ENCODE measurements at places on chromosomes 7 and 10.
A peak's percentile ranks its signal among the peaks of the same experiment; 100 is the strongest.

GRCh38 chr10:13502380-13502779 lies 26.4 kb downstream of the BEND7 start:
- no peak for DNase-seq

DNA sequence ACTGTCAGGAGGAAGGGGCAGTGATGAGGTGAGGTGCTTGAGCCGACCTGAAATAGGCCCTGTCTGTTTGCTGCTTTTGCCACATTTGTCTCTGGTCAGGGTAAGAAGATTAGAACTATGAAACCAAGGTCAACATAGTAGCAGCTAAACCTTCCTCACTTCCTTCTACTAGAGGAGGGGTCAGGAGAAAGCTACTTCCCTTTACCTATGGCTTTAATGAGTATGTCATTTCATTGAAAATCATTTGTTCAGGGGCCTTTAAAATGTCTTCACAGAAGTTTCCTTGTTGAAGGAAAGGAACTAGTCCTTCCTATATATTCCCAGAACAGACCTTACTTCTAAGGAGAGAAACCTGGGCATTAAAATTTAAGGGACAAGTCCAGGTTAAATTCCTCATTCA lies 19.0 kb downstream of the HYAL4 start:
- DNase-seq: no peak

- DNase-seq: no peak
These were observed 20.4 kb downstream of the DNAJB12 start for GRCh38 chr10:72334196-72334824.

DNA sequence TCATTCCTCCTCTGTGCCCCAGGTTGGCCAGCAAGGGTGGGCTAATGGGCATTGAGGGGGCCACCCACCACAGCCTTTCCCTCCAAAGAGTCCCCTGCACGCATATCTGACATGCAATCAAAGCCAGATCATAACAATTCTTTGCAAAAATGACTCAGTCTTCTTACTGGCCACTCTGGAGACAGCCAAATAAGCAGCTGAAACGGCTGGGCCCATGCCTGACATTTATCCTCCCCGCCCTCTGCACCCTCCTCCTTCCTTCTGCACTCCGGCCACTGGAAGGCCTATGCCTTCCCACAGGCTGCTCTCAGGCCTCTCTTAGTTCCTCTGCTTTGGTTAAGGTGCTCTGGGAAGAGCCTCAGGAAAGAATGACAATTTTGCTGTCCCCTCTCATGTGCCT lies 29.2 kb upstream of the NPFFR1 start:
- DNase-seq: no peak

DNA sequence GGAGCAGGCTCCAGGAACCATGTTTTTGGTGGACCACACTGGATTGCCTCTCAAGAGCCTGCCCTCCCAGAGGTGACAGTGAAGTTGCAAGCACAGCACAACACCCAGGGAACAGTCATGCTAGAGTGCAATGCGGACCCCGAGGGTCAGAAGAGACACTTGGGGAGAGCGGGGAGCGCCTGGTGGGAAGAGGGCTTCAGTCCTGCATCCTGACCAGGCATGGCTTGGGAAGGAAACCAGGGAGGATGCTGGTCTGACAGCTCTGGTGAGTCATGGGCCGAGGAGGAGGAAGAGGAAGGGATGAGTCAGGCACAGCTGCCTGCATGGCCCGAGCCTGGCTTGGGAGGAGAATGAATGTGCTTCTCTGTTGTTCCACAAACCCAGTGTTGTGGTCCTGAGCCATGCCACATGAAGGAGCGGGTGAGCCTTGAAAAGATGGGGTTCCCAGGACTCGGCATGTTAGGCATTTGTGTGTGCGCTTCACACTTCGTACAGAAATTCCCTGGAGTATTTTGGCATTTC lies 29.5 kb upstream of the ANKRD2 start:
- peak; percentile 85 for DNase-seq

DNA sequence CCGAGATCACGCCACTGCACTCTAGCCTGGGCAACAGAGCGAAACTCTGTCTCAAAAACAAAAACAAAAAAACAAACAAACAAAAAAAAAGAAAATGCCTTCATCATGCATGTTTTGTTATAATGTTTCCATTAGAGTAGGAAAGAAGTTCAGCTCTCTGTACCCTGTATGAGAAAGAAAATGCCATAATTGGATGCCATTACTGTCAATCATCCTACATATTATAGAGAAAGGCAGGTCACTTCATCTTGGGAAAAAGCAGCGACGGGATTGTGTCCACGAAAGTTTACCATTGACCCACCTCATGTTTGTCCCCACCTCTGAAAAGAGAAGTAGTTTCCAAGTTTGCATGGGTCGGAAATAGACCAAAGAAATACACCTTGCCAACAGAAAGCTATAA lies 33.8 kb downstream of the SEC61G start:
- DNase-seq: no peak

DNA sequence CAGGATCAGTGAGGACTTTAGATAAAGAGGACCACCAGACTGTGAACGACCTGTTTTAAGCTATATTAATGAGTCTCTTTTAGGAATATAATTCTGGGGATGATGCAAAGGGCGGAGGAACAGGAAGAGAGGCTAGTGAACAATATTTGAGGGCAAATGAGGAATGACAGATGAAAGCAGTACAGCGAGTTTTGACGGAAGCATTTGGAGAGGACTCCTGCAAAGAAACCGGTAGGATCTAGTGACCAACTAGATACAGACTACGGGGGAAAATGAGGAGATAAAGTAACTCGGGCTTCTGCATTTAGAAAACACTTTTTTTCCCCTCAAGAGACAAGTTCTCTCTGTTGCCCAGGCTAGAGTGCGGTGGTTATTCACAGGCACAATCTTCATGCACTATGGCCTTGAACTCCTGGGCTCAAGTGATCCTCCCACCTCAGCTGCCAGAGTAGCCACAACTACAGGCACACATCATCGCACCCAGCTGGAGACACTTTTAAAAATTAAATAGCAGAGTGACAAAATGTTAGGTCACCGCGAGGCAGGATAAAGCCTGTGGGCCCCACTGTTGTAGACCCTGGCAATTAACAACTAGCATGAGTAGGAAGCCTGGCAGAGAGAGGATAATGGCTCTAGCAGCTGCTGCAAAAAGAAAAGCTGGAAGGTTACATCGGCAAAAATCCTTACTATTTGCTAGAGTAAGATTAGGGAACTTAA lies 143.2 kb downstream of the SRPK2 start:
- no peak for DNase-seq

DNA sequence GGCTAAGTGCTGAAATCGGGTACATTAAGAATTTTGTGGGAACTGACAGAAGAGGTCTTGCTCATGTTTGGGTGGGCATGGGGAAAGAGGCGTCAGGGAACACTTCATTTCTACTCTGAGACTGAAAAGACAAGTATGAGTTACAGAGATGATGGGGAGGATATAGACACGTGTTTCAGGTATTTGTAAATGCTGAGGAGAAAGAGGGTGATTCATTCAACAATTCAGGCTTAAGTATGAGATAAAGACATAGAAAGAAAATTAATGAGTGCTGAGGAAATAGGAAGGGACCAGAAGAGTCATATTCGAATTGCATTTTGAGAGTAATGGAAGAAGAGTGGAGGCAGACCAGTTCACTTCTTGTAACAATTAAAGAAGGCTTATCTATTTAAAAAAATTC lies 143.6 kb downstream of the HBP1 start:
- no peak for DNase-seq

DNA sequence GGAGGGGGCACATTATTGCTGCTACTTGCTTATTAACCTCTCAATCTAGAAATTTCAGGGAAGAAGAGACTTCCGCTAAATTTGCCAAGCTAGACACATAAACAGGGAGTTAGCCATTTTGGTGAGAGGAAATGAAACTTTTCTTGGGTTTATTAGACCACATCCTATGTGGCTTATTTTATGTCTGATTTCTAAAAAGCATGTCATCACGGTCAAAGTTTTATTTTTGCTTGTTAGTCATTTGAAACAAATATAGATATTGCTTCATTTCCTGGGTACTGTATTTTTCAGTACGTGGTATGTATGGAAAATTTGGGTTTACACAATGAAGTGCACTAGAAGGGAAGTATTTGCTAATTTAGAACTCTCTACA lies 144.1 kb downstream of the TCF7L2 start:
- no peak for DNase-seq

DNA sequence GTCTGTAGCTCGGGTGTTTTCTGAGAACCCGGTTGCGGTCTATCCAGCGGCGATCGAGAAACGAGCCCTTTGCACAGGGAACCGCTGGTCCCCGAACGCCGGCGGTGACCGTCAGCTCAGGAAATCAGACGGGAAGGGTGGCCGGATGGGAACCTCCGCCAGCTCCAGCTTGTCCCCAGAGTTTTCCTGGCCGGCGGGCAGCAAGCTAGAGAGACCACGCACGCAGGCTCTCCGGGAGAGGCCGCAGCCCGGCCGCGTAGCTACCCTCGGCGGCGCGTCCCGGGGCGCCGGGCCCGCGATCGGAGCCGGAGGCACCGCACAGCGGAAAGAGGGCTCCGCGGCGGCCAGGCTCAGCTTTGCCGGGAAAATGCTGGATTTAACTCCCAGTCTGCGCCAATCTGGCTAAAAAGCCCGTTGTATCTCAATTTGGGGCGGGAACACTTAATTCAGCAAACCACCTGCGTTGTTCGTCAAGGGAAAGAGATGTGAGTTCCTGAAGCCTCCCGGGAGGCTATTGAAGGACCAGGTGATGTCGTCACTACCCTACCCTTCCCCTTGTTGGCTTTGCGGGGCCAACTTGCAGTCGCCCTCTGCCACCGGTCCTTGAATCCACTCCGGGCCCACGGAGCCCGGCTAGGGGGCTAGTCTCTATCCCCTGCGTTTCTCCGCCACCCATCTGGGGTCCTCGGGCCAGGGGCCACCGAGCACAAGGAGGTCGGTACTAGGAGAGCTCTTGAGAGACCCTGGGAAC lies 859 bp upstream of the CH25H start:
- DNase-seq: no peak

DNA sequence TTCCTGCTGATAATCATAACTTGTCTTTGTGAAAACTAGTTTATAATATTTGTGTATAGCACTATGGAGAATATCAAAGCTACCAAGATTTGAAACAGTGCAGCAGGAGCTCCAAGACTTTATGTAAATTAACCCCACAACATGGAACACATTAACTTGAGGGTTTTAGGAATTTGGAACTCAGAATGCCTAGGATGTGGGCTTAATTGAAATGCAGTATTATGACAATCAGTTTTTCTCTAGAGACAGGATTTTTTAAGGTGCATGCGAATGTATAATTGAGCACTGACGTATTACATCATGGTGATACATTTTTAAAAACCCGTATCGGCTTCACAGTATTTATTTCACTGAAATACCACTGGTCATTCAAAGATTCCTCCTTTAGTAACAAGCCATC lies 313.1 kb upstream of the DGKB start:
- no peak for DNase-seq

DNA sequence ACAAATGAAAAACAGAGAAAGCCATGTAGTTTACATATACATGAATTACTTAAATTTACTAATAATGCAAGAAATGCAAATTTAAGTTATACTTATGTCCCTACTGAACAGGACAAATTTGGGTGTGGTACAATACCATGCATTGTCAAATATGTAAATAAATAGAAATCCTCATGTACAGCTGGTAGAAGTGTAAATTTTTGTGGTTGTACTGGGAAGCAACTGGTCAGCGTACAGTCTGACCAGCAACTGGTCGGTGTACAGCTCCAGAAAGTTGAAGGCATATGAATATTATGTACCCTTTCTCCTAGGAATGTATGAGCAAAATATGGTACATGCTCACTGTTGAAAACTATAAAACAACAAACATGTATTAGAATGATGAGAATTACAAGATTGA lies 93.9 kb upstream of the TMEM106B start:
- no peak for DNase-seq

DNA sequence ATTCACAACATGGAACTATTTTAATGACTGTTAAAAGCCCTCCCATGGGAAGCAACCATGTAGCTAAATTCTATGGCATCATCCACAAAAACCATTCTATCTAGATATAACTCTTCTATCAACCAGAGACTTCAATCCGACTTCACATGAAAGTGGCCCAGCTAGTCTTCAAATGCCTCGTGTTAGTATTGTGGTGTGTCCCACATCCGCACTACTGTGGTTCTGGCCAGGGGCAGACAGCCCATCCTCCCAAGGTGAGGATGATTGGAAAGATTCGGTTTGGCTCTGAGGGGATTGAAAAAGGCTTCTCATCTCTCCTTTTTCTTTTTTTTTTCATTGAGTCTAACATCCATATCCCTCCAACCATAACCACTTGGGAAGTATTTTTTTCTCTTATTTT lies 253.0 kb upstream of the KLF6 start:
- no peak for DNase-seq

DNA sequence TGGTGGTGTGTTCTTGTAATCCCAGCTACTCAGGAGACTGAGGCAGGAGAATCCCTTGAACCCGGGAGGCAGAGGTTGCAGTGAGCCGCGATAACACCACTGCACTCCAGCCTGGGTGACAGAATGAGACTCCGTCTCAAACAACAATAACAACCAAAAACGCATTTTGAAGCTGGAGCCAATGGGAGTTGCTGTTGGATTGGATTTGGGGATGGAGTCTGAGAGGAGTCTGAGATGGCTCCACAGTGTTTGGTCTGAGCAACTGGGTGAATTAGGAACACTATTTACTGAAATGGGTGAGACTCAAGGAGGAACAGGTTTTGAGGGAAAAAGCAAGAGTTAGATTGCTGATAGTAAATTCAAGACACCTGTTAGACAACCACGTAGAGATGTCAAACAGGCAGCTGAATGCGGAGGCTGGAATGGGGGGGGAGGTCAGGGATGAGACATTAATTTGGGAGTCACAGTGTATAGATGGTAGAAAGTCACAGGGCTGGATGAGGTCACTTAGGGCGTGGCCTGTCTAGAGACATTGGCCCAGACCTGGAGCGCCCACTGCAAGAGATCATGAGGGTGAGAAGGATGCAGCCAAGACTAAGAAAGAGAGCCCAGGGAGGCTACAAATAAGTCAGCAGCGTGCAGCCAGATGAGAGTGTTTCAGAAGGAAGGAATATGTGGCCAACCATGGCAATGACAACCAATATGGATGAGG lies 56.4 kb downstream of the CYCS start:
- no peak for DNase-seq

DNA sequence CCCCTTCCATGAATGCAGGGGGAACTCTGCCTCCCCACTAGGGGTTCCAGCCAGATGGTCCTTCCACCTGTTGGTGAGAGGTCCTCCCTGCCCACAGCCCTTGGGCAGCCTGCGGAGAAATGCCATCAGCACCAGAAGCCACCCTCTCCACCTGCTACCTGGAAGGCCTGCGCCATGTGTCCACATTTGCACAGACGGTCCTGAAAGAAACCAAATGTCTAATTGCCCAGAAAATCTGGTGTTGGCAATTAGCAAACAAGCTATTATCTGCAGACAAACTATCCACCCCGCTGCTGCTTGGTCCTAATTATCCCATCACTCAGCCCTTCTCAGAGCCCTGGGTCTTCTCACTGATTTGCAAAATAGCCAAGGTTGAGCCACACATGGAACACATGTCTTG lies 32.3 kb downstream of the HSPA12A start:
- no peak for DNase-seq

DNA sequence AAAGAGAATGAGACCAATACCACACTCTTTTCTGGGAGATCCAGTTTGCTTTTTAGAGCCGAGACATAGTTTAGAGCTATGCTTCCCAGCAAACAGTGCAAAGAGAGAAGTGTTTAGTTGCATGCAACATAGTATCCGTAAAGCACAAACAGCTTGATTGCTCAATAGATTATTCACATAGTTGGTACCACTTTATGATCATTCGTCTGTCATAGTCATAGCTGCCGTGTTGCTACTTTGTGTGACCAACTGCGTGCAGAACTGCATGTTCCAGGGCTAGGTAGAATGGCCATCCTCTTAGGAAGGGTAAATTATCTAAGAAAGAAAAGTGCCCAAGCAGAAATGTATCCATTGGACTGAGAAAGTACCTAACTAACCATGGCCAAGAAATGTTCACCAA lies 203.5 kb upstream of the DKK1 start:
- no peak for DNase-seq

- DNase-seq: no peak
These were observed 11.2 kb downstream of the ZFYVE27 start for GRCh38 chr10:97748116-97748515.

Measured in anterior cingulate cortex (tissue), 58 donors.